ENCODE measurements at places on chromosomes 2 and 18. TPM values are rescaled to one million over a fixed set of nuclear protein-coding genes. Genes with fewer than 3 reads are reported as not detected.
A peak's percentile ranks its signal among the peaks of the same experiment; 100 is the strongest.

- no peak for DNase-seq
These were observed 6.5 kb downstream of the DGUOK start for GRCh38 chr2:73933194-73933593.

- no peak for DNase-seq
These were observed 453.4 kb upstream of the SLC14A2 start for GRCh38 chr18:45161850-45162249.

DNA sequence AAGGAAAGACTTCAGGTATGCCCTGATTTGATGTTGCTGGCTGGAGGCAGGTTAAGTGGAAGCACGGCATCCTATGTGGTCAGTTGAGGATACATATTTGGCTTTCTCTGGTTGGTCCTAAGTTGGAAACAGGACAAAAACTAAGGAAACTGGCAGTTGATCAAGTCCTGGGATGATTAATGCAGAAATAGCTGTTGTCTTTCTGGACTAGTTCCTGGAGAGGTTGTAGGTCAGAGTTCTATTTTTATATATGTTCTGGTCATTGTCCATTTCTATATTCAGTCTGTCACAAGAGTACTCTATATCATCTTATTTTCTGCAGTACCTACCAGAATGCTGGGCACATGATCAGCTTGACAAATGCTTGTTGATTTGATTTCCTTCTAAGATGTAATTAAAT is 4.0 kb upstream of the SLC35F5 start:
- no peak for DNase-seq

DNA sequence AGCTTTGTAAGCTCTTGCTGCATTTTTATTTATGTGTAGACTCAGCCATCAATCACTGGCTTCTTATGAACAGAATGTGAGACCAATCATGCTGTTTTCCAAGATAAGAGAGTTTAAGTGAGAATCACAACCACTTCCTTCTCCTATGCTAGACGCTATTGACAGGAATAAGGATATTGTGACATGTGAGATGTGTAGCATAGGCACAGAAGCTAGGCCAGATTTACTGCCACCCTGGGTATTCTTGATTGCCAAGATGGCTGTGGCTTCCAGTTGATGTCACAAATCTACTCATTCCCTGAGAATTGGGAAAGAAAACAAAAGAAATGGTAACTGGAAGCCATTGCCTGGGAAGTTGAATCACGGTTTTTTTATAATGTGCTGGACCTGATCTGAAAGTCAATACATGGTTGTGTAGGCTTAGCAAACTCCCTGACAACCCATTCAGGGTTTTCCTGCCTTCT is 49.9 kb downstream of the RAB27B start:
- DNase-seq: no peak

DNA sequence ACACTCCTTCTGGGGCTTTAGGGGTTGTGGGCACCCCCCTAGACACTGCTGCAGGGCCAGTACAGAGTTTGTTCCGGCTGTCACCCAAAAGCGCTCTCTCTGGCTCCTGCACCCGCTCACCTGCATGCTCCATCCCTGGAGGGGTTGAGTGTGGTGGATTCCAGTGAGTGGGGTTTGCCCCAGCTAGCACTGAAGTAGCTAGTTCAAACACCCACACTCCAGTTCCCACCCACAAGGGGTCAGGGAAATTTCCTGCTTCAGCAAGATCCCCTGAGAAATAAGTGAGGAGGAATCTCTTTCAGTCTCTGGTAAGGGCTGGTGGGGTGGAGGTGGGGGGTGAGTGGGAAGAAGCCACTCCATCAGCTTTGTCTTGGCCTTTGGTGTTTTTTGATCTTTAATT is 73.6 kb downstream of the TMEM17 start:
- peak; percentile 28 for DNase-seq

DNA sequence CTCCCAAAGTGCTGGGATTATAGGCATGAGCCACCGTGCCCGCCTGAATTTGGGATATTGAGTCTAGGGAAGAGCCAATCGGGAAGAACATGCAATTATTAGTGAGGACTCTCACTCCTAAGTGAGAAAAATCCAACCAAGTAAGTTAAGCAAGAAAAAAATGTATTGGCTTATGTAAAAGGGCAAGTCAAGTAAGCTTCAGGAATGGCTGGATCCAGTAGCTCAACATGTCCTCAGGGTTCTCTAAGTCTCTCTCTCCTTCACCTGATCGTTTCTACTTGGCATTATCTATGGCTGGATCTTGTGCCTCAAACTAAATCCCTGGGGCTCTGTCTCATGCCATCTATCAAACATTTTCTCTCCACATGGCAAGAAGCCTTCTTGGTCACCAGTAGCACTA is 16.1 kb upstream of the CIB4 start:
- DNase-seq: no peak

- DNase-seq: no peak
These were observed 136.7 kb upstream of the NCK2 start for GRCh38 chr2:105607920-105608504.

- DNase-seq: no peak
These were observed 88.9 kb upstream of the BCL2L11 start for GRCh38 chr2:111031546-111032478.

DNA sequence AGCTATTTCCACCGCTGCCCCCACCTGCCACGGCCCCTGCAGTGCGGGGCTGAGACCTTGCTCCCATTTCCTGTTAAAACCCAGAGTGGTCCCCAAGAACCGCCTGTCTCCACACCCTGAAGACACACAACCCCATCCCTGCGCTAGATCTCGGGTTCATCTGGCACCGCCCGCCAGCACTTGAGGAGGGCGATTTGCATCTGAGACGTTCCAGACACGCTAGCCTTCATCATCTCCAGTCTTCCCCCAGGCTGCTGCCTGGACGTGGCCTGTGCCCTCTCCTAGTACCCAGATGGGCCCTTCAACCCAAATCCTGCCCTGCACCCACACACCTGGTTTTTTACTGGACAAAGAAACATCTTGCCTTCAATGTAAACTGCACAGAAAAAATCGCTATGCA is 49.8 kb downstream of the SLC66A2 start:
- no peak for DNase-seq

DNA sequence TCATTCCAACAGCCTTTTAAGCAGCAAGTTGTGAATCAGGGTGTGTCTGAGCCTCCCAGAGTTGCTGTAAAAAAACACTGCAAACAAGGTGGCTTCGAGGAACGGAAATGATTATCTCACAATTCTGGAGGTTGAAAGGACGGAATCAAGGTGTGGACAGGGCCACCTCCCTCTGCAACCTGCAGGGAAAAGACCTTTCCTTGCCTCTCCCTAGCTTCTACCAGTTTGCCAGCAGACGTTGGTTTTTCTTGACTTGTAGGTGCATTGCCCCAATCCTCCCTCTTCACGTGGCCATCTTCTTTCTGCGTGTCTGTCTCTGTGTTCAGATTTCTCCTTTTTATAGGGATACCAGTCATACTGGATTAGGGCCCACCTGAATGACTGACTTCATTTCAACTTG is 24.8 kb upstream of the TMEM131 start:
- DNase-seq: no peak

DNA sequence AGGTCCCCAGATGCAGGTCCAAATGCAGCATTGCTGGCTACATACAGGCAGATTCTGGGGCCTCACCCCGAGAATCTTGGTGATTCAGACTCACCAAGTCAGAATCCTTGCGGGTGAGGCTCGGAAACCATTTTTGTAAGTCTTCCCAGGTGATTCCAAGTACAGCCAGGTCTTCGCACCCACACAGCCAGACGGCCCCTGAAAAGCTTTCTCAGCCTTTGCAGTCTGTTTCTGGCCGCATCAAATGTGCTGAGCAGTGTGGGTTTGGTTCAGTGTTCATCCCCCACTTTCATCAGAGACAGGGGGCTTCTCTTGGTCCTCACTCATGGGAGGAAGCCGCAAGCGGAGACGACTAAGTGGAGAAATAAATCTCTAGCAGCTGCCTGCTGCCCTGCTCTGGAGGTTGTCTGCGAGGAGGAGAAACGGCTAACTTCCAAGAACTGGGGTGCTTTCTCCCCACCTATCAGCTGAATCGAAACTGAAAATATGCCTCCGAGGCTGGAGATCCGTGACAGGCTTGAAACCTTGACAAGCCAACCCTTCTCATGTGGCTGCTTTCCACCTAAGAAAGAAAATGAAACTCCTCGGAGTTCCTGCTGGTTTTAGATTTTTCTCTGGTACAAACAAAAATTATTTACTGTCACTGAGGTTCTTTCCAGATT is 8.9 kb upstream of the TMEM185B start:
- no peak for DNase-seq

GRCh38 chr2:230658877-230659652 is 53.6 kb upstream of the CAB39 start:
- DNase-seq: no peak

GRCh38 chr18:68467957-68468356 is 247.0 kb downstream of the TMX3 start:
- DNase-seq: no peak

DNA sequence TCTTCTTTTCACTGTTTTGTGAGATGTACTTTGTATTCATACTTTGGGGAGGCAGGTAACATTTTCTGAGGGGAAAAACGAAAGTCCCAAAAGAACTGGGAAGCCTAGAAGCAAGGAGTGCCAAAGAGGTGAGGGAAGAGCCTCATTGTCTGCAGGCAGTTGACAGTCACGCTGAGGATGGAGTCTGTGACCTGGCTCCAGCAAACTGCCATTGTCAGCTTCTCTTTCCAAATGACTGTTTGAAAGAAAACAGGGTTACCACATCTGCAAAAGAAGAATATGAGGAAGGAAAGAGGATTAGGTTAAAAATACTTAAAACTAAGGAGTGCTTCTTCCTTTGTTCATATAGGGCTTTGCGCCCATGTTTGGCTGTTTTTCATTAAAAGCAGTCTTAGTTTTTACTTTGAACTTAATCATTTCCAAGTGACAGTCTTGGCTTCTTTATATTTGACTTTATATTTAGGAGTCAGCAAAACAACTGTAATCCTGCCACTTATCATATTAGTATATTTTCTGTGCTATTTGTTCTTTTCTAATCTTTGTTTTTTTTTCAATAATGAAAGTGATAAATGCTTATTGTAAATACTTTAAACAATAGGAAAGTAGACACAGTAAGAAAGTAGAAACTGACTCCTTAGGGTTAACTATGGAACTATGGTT is 35.0 kb downstream of the CERS6 start:
- DNase-seq: no peak

DNA sequence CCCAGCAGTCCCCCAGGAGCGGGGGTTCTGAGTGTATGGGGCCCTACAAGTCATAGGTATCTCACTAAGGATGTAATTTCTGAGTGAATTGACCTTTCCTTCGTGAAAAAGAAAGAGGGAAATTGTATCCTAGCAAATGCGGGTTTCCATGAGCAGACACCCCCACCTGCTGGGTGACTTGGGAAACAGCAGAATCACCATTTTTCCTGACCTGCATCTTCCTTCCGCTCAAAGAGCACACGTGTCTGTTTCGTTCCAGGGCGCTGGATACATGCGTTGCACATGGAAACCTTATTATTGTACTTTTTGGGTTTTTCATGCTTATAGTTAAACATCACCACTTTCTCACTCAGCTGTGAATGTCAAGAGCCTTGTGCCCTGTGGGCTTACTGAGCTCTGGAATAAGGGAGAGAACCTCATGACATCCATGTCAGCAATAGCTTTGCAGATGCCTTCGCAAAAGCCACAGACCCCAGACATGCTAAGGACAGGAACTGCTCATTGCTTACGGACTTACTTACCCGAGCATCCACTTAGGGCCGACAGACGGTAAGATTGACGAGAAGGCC is 132.8 kb downstream of the TPO start:
- peak; percentile 51 for DNase-seq

DNA sequence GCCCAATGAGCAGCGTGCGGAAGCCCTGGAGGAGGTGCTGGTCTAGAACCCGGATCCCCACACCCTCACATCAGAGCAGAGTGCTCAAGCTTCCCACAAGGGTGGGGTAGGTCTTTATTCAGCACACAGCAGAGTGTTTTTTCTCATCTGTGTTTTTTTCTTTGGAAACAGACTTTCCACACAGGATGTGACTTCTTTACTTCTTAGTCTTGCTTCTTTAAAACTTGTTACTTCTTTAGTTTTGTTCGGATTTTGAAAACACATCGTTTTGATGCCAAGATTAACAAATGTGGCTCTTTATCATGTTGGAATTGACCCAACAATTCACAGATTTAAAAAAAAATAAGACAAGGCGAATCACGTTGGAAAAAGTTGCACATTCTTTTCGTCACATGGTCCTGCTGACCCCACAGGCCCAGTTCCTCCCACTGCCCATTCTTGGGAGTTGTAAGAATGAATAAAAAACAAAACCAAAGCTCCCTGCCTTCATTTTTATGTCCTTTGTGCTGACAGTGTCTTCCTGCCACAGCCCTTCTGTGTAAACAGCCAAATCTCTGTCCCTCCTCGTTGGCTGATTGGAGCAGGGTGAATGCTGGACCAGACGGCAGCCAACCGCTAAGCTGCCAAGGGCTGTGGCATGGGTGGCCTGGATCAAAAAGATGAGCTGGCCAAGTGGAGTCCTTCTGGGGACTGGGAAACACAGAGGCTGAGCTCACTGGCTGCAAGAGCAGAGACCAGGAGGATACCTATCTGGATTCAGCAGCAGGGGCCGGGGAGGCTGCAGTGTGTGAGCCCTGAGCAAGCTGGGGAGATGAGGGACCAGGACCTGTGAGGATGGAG is 81.6 kb downstream of the TWIST2 start:
- no peak for DNase-seq

- DNase-seq: no peak
These were observed 81.8 kb downstream of the HDAC4 start for GRCh38 chr2:239318790-239319661.

GRCh38 chr2:69918401-69918800 is 3.5 kb downstream of the MXD1 start:
- no peak for DNase-seq

DNA sequence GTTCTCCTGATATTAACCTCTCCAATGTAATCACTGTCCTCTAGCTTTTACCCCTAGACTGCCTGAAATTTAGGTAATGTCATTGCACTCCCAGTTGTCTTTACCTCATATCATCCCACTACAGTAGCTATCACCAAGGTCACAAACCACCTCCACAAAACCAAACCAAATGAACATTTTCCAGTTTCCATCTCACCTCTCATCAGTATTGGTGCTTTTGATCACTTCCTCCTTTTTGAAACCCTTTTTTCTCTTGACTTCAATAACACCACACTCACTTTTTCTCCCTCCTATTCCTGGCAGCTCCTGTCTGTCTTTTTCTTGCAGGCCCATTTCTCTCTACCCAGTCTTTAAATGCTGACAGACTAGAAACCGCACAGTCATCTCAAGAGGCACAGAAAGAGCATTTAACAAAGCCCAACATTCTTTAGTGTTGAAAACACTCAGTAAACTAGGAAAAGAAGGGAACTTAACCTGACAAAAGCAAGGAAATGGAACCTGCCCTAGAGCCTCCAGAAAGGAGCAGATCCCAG is 95.9 kb upstream of the SIX2 start:
- DNase-seq: no peak

Gene DSG4
- total RNA-seq: not detected

Gene SH3BP4
- total RNA-seq: 4.1 TPM

Gene LYPD6B
- 0.59 TPM for total RNA-seq

Gene UGT1A8
- not detected for total RNA-seq

Gene RPL31
- total RNA-seq: 220 TPM

Gene VRK2
- 17.3 TPM for total RNA-seq

Gene TCF23
- total RNA-seq: under 0.01 TPM

Gene INO80D
- total RNA-seq: 8.1 TPM

Gene HES6
- total RNA-seq: 2.8 TPM

Gene CNRIP1
- 26.4 TPM for total RNA-seq
